Thyroid gland (tissue), 4 donors: ENCODE measurements at places on chromosomes 2 and 18.

DNA sequence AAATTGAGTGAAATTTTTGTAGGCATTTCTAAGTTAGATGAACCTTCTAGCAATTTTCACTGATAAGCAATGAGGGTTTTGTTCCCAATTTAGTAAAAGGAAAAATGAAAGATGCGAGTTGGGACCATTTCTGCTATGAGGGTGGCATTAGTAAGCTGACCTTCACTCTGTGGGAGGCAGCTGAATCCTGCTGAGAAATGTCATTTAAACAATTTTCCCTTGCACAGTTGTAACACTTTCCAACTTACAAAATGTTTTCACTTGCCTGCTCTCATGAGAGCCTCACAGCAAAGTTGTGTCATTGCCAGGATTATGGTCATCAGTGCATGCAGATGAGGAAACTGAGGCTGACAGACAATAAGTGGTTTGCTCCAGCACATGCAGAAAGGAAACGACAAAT, 527.7 kb downstream of the TNS1 start:
- peaks cover 27% of the 10 kb centered on the region for H3K4me1 ChIP-seq
- H3K4me3 ChIP-seq: no peak overlapping the region
- DNase-seq: no peak

DNA sequence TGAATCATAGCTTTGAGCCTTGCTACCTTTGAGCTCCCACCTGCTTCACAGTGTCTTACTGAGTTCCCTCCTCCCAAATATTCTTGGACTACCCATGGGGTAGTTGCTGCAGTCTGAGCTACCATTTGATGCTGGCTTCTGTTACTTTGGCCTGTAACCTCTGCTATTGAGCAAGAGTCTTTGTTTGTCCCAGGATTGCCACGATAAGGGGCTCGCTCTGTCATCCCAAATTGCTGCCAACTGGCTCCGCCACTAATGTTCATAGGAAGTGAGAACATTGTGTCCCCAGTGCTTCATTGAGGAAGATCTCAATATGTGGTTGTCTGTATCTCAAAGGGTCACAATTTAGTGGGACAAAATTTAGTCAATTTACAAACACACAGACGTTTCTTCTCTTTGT, 103.8 kb downstream of the TRIM43 start:
- peak; percentile 29 for DNase-seq
- H3K36me3 ChIP-seq: no peaks in the 10 kb centered on the region
- no peak overlapping the region for H3K4me3 ChIP-seq
- no peak overlapping the region for H3K27ac ChIP-seq
- no peaks in the 10 kb centered on the region for H3K27me3 ChIP-seq

- no peak overlapping the region for H3K4me3 ChIP-seq
- no peak for DNase-seq
- no peak overlapping the region for H3K27ac ChIP-seq
- H3K4me1 ChIP-seq: no peaks in the 10 kb centered on the region
These were observed 156.7 kb downstream of the EVA1A start for GRCh38 chr2:75403991-75404428.

DNA sequence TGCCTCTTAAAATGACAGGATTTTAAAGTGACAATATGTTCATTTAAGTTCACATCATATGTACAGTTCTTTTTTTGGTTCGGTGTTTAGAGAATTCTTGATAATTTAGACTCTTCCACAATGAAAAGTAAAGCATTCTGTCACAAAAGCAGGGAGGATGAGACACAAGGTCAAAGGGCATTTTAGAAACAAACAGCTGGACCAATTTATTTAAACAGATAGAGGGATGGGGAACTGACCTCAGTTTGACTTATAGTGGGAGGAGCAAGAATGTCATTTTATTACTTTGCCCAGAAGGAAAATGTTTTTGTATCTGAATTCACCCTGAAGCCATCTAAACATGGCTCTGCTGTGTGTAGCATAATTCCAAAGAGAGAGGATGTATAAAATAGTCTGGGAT, 128.5 kb downstream of the MEIS1 start:
- no peaks in the 10 kb centered on the region for H3K36me3 ChIP-seq
- no peaks in the 10 kb centered on the region for H3K4me1 ChIP-seq
- no peaks in the 10 kb centered on the region for H3K27me3 ChIP-seq

DNA sequence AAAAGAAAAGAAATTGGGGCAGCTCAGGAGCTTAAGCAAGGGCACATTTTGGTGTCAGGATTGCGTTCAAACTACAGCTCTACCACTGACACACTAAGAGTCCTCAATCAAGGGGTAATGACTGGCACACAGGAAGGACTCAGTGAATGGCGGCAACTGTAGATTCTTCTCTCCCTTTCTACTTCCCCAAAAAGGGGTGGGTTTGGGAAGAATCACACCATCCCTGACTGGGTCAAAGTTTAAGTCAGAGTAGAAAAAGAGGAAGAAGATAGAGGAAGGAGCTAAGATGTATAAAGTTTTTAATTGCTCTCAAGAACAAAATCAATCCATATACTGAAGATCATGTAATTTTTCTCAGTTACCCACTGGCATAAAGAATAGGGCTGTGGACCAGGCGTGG, 2.6 kb downstream of the NLRC4 start:
- no peak overlapping the region for H3K4me3 ChIP-seq
- no peaks in the 10 kb centered on the region for H3K36me3 ChIP-seq

DNA sequence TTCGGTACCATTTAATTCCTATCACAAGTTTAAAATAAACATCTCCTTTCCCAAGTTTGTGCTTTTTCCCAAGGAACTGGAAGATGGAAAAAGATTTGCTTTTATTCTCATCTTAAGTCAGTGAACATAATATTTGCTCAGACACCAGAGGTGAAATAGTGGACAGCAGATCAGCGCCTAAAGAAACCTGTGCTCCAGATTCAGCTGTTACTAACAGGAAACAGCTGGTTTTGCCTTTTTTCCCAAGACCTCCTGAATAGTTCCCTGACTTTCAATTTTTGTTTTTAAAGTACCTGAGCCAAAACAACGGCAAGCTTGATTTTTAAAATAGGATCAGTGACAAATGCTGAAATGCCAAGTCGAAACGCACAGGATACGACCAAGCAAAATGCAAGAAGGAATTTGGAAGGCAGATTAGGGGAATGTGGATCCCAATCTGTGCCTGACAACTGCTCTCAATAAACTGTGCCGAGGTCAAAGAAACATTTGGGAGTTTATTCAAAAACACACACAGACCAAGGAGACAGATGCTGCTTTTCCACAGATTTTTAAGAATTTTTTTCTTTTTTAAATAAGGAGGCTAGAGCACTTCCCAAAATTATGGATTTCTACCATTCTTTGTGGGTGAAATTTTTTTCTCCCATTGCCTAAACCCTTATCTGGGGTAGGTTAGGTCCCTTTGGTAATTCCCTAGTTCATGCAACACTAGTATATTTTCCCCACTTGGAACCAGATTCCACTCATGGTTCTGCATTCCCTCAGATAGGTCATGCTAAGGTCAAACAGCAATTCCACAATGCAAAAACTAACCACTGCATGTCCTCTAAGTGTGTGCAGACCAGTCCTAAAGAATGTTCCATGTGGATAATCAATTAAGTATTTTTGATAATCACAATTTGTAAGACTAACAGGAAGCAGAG, 121.5 kb upstream of the PDE1A start:
- peak overlapping the region; percentile 0 for H3K27ac ChIP-seq
- H3K27me3 ChIP-seq: no peaks in the 10 kb centered on the region
- no peaks in the 10 kb centered on the region for H3K4me1 ChIP-seq
- H3K4me3 ChIP-seq: no peak overlapping the region
- H3K36me3 ChIP-seq: no peaks in the 10 kb centered on the region
- DNase-seq: no peak

DNA sequence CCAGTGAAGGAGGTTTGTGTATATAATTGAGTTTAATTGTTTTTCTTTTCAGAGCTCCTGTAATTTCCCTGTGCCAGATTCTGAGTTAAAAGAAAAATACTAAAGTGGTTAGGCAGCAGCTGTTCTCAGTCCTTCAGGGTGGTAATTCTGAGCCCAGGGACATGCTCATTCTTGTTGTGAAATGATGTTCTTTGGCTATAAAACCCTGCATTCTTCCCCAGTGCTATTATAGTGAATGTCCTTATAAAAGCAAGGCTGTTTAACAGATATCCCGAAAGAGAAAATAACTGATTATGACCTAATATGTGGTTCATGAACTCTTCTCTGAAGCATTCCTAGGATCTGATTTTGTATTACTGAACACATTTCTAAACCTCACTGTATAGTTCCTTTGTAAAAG, 34.0 kb downstream of the ADAM23 start:
- H3K4me1 ChIP-seq: no peaks in the 10 kb centered on the region
- H3K36me3 ChIP-seq: no peaks in the 10 kb centered on the region
- no peak for DNase-seq
- no peak overlapping the region for H3K27ac ChIP-seq

GRCh38 chr2:22947741-22948140, 437.2 kb upstream of the KLHL29 start:
- no peaks in the 10 kb centered on the region for H3K36me3 ChIP-seq
- no peaks in the 10 kb centered on the region for H3K27me3 ChIP-seq
- no peak overlapping the region for H3K27ac ChIP-seq
- no peak overlapping the region for H3K4me3 ChIP-seq

DNA sequence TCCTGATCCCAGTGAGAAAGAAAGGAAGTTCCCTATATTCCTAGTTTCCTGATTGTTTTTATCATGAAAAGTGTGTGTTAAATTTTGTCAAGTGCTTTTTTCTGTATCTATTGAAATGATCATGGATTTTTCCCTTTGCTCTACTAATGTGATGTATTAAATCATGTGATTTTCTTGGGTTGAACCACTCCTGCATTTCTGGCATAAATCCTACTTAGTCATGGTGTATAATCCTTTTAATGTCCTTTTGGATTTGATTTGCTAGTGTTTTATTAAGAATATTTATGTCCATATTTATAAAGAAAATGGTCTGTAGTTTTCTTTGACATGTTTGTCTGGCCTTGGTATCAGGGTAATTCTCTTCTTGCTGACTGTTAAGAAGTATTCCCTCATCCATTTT, 87.3 kb upstream of the CNGA3 start:
- no peak overlapping the region for H3K4me3 ChIP-seq
- H3K4me1 ChIP-seq: no peaks in the 10 kb centered on the region
- H3K36me3 ChIP-seq: no peaks in the 10 kb centered on the region
- DNase-seq: no peak

GRCh38 chr2:74921236-74921736, 37.2 kb upstream of the POLE4 start:
- H3K27me3 ChIP-seq: no peaks in the 10 kb centered on the region
- no peaks in the 10 kb centered on the region for H3K36me3 ChIP-seq
- no peak overlapping the region for H3K27ac ChIP-seq
- H3K4me3 ChIP-seq: no peak overlapping the region
- no peak for DNase-seq

GRCh38 chr2:40321016-40321623, 130.8 kb downstream of the SLC8A1 start:
- no peaks in the 10 kb centered on the region for H3K27me3 ChIP-seq
- H3K27ac ChIP-seq: no peak overlapping the region
- no peaks in the 10 kb centered on the region for H3K36me3 ChIP-seq
- peaks cover 5% of the 10 kb centered on the region for H3K4me1 ChIP-seq
- DNase-seq: no peak

DNA sequence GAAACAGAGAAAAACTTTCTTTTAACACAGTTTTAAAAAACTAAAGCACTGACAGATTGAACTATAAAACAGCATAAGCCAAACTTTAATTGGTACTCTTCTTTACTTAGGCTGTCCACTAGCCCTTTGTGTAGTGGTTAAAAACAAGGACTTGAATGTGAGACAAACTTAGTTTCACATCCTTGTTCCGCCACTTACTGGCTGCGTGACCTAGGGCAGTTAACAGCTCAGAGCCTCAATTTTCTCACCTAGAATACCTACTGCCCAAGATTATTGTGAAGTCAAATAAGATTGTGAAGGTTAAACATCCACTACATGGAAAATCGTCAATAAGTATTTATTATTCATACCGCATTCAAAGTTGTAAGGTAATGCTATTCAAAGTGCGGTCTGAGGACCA, 2.0 kb downstream of the WDR35 start:
- no peaks in the 10 kb centered on the region for H3K27me3 ChIP-seq
- H3K4me1 ChIP-seq: peaks cover 6% of the 10 kb centered on the region
- no peak overlapping the region for H3K4me3 ChIP-seq
- no peak for DNase-seq

- no peak overlapping the region for H3K27ac ChIP-seq
- H3K4me1 ChIP-seq: no peaks in the 10 kb centered on the region
- H3K4me3 ChIP-seq: no peak overlapping the region
These were observed 266.1 kb upstream of the SIX2 start for GRCh38 chr2:45275242-45275805.

DNA sequence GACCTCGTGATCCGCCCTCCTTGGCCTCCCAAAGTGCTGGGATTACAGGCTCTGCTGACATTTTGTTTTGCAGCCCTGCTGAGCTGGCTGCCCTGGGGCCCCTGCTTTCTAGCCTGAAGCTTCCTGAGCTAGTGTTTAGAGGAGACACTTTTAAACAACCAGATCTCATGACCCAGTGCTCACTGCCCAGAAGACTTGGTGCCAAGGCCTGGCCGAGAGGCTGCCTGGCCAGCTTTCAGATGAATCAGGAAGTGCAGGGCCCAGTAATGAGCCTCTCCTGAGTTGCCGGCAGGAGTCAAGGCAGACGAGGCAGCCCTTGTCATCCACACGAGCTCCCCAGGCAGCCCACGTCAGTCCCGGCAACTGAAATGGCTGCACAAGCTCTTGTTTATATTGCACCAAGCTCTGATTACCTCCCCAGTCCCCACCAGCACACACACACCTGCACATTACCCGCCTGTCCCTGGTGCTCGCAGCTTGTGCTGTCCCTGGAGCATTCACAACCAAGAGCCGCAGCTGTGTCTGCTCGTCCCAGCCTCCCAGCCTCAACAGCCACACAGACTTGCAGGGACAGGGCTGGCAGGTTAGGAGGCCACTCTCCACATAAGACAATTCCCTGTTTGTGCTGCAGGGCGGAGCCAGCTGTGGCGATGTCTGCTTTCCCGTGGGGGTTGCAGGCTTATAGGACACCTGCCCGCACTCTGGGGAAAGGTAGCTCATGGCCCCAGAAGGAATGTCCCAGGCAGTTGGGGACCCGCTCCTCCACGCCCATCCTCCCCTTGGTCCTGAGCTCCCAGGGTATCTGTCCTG, 331.2 kb upstream of the MYT1L start:
- peaks cover 8% of the 10 kb centered on the region for H3K4me1 ChIP-seq
- no peaks in the 10 kb centered on the region for H3K36me3 ChIP-seq
- peak; percentile 70 for DNase-seq

DNA sequence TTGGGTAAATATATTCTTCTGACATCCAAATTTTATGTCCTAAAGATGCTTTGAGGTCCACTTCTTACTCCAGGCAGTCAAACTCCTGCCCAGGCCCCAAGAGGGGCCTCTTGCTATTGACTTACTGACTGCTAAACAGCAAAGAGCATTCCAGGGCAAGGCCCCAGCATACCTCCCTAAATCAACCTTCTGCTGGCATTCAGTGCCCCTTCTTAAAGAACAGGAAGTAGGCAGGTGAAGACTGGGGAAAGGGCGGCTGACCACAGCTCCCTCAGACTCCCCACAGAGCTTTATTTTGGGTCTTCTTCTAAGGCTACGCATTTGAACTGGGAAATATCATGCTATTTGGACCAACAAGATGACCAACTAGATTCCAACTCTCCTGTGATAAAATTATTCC, 68.9 kb downstream of the USP40 start:
- no peak for DNase-seq
- no peaks in the 10 kb centered on the region for H3K27me3 ChIP-seq
- H3K4me1 ChIP-seq: no peaks in the 10 kb centered on the region
- H3K36me3 ChIP-seq: peaks cover 13% of the 10 kb centered on the region

GRCh38 chr2:45004562-45005191, 4.6 kb downstream of the SIX2 start:
- peaks cover 52% of the 10 kb centered on the region for H3K27me3 ChIP-seq
- H3K4me3 ChIP-seq: peak overlapping the region; percentile 13
- H3K27ac ChIP-seq: no peak overlapping the region
- no peaks in the 10 kb centered on the region for H3K36me3 ChIP-seq
- peaks cover 18% of the 10 kb centered on the region for H3K4me1 ChIP-seq
- DNase-seq: no peak
